ENCODE measurements at places on chromosomes 2 and 18.

DNA sequence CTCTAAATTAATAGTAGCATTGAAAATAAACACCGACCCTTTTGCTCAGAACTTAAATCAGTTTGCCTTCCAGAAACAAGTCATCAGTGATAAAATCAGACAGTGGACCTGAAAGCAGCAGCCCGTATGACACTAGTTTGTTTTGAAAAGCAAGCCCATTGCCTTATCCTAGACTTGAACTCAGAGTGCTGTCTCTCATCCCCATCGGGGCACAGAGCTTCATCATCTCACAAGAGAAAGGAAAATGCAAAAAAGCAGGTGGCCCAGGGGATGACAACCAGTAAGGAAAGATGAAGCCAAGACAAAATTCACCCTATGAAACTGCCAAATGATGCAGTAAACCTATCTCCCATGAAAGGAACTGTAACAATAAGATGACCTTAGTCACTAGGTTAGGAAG lies 71.2 kb downstream of the CERKL start:
- DNase-seq = no peak

- DNase-seq = peak; percentile 11
Observed at GRCh38 chr18:32629981-32630700, 142.7 kb downstream of the KLHL14 start.

- DNase-seq = no peak
Observed at GRCh38 chr2:57864926-57865325, 181.7 kb upstream of the VRK2 start.

DNA sequence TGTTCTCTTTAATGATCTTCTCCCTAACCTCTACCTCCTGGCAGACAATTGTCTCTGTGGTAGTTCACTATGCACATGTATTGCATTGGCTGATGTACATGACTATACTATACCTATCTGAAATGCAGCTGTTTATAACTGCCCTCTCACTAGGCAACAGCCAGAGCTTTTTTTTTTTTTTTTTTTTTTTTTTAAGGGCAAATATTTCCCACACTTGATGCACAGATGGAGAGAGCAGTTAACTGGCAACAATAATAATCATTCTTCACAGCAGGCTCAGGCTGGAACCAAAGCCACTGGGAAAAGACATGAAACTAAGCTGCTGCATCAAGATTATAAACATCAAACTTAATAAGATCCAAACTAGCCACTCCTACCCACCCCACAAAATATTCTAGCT lies 707.7 kb downstream of the LRP1B start:
- DNase-seq = no peak

- DNase-seq = no peak
Observed at GRCh38 chr2:113285816-113286215, 7.1 kb upstream of the PAX8 start.

GRCh38 chr2:239884875-239885274 lies 140.3 kb downstream of the NDUFA10 start:
- DNase-seq = no peak

GRCh38 chr2:196293751-196294515 lies 122.6 kb upstream of the STK17B start:
- DNase-seq = no peak

DNA sequence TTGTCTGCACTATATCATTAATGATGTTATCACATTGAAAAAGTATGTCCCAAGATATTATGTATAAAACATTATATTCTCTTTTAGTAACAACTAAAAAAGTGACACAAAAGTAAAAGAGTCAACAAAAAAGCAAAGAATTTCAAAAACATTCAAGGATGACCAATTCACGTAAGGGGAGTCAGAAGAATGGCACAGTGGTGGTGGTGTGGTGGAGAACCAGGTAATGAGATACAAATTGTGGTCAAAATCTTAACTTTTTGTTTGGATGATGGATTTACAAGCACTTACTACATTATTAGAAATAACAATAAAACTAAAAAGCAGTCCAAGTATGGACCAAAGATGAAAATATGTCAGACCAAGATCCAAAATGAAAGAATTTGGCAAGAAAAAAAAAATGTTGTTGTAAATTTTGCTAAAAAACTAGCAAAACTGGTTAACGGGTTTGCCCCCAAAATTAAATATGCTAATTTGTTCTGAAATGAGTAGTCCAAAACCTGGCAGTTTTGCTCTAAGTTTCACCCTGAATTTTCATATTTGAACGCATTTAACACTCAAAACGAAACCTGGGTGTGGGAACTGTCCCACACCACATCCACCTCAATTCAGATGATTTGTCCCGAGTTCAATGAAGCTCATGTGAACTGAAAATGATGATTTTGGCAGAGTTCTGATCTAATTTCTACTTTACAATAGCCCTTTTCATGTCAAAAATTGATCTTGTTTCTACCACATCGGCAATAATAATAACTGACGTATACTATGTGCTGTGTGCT lies 135.8 kb downstream of the IKZF2 start:
- no peak for DNase-seq

GRCh38 chr2:161788175-161788574 lies 164.0 kb downstream of the SLC4A10 start:
- DNase-seq = no peak

- peak; percentile 89 for DNase-seq
Observed at GRCh38 chr2:30346471-30347169, 100.4 kb upstream of the LCLAT1 start.

DNA sequence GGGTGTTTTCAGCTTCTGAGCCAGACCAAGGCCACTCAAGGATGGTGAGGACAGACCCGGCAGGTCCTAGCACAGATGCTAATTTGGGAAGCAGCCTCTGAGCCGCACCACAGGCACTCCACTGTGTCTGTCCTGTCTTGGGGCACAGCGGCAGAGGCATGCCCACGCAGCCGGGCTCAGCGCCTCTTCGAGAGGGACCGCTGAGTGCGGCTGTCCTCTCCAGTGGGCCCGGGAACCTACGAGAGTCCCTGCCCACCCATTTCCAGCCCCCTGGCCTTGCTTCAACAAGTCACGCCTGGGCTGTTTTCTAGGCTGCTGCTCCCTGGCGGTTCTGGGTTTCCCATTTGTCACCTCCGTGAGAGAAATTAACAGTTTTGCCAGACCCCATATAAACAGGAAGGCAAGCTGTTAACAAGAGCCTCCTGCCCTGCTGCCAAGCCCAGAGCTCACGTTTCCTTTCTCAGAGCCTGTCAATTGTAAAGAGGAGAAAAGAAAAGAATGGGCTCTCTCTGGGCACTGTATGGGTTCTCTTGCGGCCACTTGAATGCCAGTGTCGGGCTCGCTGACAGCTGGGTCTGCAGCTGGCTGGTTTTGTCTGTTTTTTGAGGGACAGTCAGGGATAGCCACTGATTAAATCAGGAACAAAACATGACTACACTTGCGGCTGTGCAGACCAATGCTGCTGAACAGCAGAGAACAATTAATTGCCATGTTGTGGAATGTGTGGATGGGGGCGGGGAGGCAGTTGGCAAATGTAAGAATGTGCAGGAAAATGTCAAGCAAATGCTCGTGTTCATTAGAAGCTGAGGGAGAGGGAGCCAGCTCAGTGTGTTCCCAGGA lies 30.6 kb downstream of the TMEM17 start:
- no peak for DNase-seq

DNA sequence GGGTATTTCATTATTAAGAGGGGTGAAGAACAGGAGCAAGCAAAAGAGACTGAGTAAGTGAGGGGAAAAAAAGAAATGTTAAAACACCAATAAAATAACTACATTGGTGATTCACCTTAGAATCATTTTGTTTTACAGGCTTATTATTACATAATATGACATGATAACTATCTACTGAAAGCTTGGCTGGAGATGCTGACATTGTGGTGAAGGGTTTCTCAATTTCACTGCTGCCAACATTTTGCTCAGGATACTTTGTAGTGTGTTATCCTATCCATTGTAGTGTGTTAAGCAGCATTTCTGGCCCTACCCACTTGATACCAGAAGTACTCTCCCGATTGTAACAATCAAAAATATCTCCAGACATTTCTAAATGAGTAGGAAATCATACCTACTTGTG lies 1564.6 kb upstream of the NXPH2 start:
- DNase-seq = no peak

GRCh38 chr2:176130957-176131847 lies 1.7 kb downstream of the HOXD8 start:
- no peak for DNase-seq

GRCh38 chr2:123993728-123994323 lies 31.3 kb upstream of the CNTNAP5 start:
- DNase-seq = no peak

DNA sequence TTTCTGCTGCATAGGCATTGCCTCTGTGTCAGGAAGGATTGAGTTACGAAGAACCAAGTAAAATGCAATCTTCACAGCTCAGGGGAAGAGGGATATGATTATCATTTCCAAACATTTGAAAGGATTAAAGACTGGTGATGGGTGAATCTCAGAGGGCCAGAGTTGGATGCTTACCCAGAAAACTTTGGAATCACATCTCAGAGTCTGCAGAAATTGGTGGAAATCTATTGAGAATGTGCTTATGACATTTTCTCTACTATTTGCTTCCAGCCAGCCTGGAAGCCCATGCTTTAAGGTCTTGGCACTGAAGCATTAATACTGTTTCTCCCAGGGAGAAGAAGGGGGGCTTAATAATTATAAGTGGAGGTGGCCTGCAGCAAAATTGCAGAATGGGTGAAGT lies 1301.4 kb upstream of the PIK3C3 start:
- DNase-seq = no peak

- no peak for DNase-seq
Observed at GRCh38 chr2:57448816-57449215, 597.8 kb upstream of the VRK2 start.
